HuH-7 (cell line): ENCODE measurements at places on chromosomes 7 and 10.

DNA sequence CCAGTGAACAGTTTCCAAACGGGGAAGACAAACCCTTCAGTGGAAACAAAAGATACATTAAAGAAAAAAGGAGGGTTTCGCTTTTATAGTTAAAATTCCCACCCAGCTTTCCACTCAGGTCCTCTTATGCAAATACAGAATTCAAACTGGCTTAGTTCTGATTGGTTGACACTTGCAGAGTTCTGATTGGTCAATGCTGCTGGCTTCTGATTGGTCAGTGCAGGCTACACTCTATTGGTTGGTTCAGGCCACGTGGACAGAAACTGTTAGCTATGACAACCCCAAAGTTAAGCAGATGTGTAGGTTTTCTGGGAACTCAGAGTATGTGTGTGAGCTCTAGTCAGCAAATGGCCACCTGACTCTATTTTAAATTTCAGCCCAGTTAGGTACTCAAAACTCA is 80.0 kb downstream of the FBXL13 start:
- DNase-seq: no peak

GRCh38 chr10:113487154-113487553 is 65.7 kb upstream of the HABP2 start:
- no peak for DNase-seq

DNA sequence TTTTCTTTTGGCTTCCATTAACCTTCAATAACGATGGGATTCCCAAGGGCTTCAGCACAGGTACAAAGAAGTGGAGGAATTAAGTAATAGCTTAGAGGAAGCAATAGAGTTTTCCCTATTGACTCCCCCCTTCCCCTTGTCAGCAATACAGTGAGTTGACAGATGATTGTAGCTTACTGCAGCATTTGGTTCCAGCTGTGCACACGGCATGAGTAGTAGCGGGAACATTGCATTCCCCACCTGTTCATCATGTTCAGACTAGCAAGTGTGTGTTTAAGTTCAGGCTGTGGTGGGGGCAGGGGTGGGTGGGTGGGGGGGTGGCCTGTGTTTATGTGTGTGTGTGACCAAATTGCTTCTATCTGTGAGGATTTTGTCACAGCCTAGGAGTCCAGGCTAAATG is 4.6 kb upstream of the ADRA2A start:
- no peak for DNase-seq

GRCh38 chr7:2735744-2736143 is 47.7 kb downstream of the AMZ1 start:
- no peak for DNase-seq

GRCh38 chr7:4461531-4461930 is 220.6 kb upstream of the FOXK1 start:
- no peak for DNase-seq

GRCh38 chr10:130777507-130778165 is 533.9 kb downstream of the TCERG1L start:
- no peak for DNase-seq

GRCh38 chr7:25543798-25544197 is 315.5 kb upstream of the NPVF start:
- no peak for DNase-seq

DNA sequence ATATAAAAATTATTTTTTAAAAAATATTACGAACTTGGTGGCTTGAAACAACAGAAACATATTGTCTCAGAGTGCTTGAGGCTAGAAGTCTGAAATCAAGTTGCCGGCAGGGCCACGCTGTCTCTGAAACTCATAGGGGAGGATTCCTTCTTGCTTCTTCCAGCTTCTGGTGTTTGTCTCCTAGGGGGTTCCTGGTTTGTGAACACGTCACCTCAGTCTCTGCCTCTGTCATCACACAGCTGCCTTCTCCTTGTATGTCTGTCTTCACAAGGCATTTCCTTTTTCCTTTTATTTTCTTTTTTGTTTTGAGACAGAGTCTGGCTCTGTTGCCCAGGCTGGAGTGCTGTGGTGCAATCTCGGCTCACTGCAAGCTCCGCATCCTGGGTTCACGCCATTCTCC is 12.7 kb upstream of the SNX8 start:
- no peak for DNase-seq
